ENCODE measurements at places on chromosomes 16 and 17.
A peak's percentile ranks its signal among the peaks of the same experiment; 100 is the strongest.

DNA sequence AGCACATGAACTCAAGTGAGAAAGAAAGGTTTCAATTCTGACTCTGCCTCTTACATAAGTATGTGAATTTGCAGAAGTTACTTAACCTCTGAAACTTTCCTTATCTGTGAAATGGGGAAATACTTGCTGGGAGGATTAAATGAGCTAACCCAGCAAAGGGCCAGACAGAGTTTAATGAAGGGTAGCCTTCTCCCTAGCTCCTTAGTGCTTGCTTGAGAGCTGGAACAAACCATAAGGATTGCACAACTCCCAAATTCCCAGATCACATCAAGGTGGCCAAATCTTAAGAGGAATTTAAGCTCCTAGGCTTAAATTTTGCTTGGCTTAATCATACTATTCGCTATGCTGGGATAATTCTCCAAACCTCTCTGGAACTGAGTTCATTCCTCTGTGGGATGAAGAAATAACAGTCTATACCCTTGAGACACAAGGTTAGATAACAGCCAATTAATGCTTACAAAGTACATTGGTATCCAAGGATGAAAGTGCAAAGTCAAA, 11.8 kb upstream of the WSB1 start:
- no peak for DNase-seq

DNA sequence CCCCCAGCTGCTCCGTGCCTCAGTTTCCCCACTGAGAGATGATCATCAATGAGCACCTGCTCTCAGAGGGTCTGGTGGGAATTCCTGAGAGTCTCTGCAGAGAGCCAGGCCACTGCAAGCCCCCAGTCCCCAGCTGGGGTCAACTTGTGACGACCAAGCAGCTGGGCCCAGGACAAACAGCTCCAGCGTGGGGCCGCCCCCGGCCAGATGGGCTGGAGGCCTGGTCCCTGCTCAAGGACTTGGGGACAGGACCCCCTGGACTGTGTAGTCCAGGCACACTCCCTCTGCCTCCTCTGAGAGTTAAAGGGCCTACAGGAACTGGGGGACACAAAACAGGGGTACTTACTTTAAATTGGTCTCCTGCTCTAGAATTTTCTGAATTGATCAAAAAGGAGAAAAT, 16.6 kb upstream of the AATK start:
- no peak for DNase-seq

DNA sequence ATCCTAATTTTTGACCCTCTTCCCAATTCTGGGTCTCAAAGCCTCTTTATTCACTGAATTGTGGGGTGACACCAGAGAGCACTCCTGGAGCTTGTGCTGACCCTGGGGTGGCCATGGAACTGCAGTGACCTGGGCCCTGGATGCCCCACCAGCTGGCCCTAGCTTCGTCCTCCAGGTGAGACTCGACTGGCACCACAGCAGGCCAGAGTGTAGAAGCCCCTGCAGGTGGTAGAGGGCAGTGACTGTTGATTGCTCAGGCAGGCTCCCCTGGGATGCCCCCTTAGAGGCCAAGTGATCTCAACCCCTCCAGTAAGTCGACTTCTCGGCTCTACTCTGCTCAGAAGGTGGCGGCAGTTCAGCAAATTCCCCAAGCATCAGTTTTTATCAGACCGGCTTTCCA, 6.4 kb downstream of the FA2H start:
- DNase-seq: no peak

- no peak for DNase-seq
These were observed 20.5 kb downstream of the VMP1 start for GRCh38 chr17:59727817-59728533.

GRCh38 chr16:5621826-5622225, 524.2 kb upstream of the EEF2KMT start:
- DNase-seq: no peak

DNA sequence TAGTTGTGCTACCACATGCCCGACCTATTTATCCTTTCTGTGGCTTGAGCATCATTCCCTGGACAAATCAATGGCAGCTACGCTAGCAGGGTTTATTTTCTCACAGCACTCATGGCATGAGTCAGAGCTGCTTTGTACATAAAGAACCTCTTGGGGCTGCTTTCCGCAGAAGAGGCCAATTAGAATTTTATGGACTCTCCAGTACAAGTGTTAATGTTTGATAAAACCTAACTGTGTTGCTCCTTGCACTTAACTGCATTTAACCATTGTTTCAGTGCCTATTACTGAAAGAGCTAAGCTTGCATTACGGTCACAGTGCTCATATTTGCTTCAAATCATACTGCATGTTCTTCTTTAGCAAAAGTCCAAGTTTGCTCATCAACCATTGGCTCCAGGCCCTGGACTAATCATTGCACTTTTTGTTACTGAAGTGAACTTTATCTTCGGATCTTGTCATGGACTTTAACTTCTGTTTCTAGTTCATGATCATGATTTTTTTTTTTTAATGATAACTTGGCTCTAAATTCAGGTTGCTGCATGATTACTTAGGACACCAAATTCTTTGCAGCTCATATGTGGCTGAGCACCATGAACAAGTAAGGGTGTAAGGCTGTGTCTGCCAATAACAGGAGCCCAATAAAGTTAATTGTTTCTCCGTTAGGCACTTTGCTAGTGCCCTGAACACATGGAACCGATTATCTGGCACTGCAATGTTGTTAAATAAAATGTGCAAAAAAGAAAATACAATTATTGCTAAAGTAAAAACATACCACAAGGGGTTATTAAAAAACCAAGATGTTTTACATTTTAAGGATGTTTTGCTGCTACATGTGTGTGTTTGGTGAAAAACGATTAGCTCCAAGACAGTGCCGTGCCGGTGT, 492.2 kb downstream of the KCNJ2 start:
- peak; percentile 52 for DNase-seq

GRCh38 chr17:34981538-34982241, 1.4 kb downstream of the LIG3 start:
- peak; percentile 21 for DNase-seq

Data from bronchial epithelial cell (primary cell).